ENCODE measurements at places on chromosomes 4 and X.
A peak's percentile ranks its signal among the peaks of the same experiment; 100 is the strongest.

DNA sequence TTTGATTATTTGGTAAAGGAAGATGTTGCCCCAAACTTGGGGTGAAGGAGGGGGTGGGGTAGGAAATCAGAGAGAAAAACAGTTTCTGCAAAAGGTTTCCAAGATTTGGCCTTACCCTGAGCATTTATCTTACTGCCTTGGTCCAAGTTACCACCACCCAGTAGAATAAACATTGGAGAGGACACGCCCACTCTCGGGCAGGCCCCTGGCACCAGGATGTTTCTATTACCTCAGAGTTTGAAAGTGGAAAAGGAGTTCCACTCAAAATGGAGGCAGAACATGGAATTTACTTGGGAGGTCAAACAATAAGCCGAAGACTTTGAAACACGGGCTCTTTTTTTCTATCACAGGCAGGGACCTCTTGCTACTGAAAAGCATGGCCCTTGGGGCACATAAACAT is 113.7 kb downstream of the CHRNA9 start:
- peak; percentile 86 for DNase-seq

DNA sequence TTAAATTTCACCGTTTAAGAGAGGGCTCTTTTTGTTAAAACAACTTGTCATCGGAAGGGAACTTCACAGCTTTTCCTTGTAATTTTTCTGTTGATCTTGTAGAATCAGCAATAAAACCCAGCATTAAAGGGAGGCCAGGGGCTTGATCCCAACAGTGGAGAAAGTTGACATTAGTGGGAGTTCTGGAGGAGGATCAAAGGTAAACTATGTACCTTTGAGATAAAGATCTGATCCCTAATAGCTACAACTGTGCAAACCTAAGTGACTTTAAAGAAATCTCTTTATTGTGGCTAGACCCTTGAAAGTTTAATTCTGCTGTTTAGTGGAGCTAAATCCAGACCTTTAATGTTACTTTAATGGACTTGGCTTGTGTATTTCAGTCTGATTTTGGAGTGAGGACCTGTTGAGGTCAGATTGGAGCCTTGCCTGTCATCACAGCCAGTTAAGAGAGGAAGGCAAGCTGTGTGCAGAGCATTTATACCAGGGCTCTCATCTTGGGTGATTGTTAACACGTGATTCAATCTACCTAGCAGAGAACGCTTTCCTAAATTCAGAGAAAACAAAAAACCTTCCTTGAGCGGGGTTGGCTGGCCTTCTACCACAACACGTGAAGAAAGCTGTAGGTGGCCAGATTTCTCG is 1.7 kb downstream of the DOCK11 start:
- no peak for DNase-seq

GRCh38 chr4:136742333-136742732 is 790.0 kb downstream of the PCDH18 start:
- DNase-seq, result no peak

GRCh38 chr4:30836231-30836630 is 116.1 kb downstream of the PCDH7 start:
- DNase-seq, result no peak

All from colonic mucosa (tissue), 4 donors.